ENCODE measurements at places on chromosomes 5 and 9.

DNA sequence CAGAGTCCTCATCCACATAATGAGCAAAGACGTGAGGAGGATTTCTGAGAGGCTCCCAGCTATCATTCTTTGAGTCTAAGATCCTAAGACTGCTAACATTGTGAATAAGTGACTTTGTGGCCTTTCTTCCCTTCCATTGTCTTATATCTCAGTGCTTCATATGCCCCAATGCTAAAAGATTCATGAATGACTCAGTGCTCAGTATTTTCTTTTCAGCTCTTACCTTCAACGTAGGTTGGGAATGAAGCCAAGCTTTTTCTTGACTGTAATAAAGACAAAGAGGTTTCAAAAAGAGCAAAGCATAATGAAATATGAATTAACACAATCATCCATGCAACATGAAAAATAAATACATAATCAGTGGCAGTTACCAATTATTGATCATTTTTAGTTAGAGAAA is 146.4 kb downstream of the ENTREP1 start:
- no peak for DNase-seq

GRCh38 chr5:142013734-142014521 is 1.1 kb upstream of the GNPDA1 start:
- no peak for DNase-seq

GRCh38 chr9:27645161-27645840 is 72.0 kb upstream of the C9orf72 start:
- no peak for DNase-seq

DNA sequence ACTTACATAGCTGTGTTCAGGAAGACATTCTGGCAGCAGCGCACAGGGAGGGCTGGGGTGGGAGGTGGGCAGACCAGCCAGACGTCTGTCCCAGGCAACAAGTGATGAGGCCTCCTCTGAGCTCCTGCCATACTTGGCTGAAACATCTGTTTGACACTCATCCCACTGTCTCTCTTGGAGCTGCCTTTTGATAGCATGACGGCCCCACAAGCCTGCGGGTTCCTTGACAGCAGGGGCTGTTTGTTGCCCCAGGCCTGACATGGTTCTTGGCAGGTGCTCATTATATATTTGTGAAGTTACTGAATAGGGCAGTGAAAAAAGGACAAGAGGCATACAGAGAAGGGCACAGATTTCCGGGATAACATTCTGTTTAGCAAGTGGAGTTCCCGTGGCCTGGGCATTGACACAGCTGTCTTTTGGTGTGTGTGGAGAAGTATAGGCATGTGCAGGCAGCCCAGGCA is 22.2 kb upstream of the B4GALT1 start:
- no peak for DNase-seq

GRCh38 chr5:177301503-177302165 is 1.9 kb downstream of the RAB24 start:
- no peak for DNase-seq

- DNase-seq = no peak
These were observed 172.4 kb downstream of the HINT1 start for GRCh38 chr5:130992621-130993020.

DNA sequence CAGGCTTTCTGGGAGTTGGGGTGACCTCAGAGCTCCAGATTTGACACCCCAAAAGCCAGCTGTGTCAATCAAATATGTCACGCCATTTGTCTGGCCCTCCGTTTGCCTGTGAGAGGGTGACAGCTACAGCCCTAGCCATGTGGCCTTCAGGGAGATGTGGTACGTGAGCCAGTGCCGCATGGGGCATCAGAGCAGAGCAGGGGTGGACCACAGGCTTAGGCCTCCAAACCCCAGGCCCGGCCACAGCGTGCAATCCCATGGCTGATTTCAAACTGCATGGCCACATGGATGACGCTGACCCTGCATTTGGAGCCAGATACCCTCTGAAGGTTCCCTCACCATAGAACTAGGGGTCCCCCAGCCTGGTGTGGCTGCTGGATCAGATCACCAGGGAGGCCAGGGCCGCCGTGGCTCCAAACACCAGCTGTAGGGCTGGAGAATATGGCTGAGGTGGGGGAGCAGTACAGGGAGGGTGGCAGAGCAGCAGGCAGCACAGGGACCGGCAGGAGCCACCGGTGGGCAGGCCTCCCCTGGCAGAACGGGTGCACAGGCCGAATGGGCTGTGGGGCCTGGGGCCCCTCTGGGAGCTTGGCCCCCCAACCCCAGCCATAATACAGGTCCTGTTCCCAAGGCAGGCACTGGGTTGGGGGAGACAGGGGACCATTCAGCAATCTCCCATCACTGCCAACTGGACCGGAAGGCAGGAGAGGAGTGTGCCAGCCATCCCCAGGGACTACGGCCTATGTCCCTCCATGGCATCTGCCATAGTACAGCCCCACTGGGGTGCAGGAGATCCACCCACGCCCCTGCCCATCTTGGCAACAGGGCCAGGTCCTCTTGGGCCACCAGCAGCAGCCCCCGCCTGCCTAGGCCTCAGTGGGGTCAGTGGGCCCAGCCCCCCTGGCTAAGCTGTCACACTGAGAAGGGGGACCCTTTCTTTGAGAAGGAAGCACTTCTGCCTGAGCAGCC is 1.5 kb downstream of the SAPCD2 start:
- DNase-seq = no peak

- peak; percentile 37 for DNase-seq
These were observed 85.2 kb downstream of the ARSB start for GRCh38 chr5:78899922-78900362.

DNA sequence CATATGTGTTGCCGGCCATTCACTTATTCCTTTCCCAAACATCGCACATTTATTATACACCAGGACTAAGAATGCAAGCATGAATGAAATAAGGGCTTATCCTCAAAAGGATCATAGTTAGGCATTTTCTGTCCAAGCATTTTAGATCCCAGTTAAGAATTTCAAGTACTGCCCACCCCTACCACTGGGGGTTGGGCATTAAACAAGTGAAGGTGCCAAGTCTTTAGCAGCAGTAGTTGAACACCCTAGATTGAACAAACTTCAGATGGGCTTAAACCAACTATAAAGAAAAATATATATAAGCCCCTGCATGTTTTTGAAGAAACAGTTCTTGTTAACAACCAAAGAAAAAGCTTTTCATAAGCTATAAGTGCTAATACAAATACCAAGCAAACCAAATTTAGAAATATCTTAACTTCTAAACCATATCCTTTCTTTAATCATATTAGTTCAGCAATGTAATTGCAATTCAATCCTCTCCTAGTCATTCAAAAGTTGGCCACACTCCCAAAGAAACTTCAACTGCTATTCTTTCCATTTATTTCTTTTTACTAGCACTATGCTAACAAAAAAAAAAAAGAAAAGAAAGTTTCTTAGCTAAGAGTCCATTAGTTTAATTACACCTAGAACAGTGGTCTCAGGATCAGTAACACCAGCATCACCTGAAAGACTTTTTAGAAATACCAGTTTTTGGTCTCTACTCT is 149.8 kb downstream of the MLLT3 start:
- no peak for DNase-seq

DNA sequence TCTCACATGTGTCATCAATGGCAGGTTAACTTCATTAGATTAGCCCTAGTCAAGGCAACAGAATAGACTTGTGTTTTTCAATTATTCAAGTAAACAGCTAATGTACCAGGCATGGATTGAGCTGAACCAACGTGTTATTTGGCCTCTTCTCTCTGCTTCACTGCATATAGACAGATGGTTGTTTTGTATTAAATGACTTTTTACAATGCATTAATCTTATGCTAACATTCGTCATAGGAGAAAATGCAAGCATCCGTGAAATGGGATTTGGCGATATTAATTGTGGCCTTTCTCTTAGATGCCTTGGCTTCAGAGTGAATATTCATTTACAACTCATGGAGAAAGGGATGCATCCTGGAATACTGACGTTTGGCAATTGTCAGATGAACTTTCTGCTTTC is 208.0 kb downstream of the KCTD16 start:
- DNase-seq = no peak

DNA sequence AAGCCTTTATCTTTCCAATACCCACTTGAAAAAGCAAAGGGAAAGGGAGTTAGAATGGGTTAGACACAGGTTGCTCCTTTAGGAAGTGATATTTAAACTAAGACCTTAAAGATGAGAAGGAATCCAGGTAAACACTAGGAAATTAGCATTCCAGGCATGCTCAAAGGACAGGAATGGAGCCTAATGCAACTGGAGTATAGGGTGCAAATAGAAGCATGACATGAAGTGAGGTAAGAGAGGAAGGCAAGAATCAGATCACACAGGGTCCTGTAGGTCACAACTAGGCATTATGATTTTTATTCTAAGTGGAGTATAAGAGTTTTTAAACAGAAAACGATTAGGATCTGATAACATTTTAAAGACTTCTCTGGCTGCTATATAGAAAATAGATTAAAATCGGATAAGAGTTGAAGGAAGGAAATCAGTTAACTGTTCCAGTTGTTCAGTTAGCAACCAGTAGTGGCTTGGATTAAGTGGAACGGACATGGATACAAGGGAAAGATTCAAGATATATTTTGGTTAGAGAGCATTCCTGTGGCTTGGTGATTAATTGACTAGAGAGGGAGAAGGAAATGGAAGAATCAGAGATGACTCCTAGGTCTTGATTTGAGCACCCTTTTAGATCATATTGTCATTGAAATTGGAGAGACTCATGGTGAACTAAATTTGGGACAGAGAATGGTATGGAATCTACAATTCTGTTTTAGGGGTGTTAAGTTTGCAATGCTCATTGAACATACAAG is 95.9 kb downstream of the FBXO4 start:
- no peak for DNase-seq

DNA sequence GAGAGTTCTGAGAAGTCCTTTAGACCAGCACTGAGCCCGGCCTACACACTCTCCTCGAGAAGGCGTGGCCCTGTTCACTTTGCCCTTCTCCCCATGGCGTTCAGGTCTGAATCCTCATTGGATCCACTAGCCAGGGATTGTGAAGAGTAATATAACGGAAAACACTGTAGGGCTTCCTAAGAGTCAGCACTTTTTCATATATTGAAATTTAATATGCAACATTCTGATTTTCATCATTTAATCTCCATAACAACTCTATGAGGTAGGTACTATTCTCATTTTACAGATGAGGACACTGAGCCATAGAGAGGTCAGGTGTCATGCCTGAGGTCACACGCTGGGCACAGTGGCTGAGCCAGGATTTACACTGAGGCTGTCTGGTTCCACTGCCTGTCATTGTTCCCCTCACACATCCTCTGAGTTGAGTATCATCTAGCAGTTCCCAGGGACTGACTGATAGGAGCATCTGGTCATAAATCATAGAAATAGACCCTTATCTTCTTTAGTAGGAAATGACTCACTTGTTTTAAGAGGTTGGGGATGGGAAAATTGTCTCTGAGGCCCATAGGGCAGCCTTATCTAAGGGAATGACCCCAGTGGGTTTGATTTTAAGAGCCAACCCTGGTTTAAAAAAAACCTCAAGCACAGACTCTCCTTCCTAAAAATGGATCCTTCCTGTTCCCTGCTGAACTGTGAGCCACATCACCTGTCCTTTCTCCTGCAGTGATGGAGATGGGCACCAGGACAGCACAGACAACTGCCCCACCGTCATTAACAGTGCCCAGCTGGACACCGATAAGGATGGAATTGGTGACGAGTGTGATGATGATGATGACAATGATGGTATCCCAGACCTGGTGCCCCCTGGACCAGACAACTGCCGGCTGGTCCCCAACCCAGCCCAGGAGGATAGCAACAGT is 41.2 kb downstream of the THBS4 start:
- no peak for DNase-seq

DNA sequence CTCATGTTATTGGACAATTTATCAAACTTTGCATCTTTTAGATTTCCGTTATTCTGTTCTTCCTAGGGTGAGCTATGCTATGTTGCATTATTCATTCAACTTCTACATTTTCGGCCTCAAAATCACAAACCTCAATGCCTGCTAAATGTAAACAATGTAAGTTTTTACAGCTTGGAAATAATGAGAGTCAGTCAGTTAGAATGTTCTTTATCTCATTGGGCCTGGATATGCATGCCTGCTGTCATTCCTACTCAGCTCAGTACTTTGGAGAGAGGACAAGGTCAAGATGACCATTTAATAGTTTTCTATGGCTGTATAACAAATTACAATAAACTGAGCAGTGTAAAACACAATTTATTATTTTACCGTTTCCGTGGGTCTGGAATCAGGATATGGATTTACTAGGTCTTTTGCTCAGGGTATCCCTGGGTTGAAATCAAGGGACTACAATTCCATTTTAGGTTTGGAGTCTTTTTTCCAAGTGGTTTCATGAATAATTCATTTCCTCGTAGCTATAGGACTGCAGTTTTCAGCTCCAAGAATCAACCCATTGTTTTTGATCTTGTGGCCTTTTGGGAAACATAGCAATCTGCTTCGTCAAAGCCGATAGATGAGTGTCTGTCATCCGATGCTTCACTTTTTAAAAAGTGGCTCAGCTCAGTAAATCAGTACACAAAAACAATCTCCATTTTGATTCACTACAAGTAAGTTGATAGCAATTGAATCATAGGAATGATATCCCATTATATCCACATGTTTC is 1143.2 kb upstream of the CDH6 start:
- DNase-seq = no peak

DNA sequence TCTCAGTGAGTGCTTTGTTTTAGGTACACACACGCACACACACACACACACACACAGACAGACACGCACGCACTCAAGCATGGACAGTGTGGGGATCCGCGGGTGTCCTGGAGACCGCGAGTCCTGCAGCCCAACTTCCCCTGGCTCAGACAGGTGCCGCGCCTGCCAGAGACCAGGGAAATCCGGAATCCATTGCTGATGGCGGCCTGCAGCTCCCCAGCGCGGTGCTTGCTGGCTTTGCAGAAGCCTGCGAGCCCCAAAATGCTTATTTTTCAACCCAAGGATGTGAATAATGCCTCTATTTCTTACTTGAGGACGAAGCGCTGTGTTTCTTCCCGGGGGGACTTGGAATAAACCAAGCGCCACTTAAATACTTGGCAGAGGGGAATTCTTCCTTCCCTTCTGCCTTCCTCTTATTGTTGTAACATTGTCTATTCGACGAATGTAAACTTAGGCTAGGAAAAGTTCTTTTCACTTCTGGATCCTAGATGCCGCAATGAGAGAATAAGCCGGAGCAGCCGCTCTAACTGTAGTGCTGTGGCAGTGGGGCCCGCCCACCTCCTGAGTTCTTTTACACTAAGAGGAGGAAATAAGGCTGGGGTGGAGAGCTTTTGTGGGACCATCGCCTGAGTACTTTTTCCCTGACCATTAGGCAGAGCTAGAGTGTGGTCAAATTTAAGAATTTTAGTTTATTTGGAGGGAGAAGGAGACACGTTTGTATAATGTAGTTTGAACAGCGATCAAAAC is 802 bp downstream of the ITGA2 start:
- peak; percentile 30 for DNase-seq

GRCh38 chr9:91555132-91555531 is 131.5 kb upstream of the NFIL3 start:
- no peak for DNase-seq

DNA sequence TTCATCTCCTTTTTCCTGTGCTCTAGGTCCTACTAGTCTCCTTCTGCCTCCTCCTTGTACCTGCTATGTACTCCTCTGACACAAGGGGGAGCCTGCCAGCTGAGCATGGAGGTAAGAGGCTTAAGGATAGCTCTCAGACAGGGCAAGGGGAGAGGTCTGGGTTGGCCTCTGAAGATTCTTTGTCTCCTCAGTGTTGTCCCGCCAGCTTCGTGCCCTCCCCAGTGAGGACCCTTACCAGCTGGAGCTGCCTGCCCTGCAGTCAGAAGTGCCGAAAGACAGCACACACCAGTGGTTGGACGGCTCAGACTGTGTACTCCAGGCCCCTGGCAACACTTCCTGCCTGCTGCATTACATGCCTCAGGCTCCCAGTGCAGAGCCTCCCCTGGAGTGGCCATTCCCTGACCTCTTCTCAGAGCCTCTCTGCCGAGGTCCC is 3.8 kb downstream of the CREB3 start:
- peak; percentile 82 for DNase-seq
